ENCODE measurements at places on chromosomes 16 and 17.

DNA sequence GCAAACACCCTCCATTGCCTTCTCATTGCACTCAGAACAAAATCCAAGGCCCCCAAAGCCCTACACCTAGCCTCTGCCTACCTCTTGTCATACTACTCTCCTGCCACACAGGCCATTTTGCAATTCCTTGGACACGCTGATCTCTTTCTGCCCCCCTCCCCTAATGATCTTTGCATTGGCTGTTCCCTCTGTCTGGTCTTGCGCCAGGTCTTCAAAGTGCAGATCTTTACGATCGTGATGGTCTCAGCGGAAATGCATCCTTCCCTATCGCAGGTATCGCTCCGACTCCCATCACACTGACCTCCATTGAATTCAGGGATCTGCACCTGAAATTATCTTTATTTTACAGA lies 777 bp upstream of the MOSMO start:
- no peak for DNase-seq

DNA sequence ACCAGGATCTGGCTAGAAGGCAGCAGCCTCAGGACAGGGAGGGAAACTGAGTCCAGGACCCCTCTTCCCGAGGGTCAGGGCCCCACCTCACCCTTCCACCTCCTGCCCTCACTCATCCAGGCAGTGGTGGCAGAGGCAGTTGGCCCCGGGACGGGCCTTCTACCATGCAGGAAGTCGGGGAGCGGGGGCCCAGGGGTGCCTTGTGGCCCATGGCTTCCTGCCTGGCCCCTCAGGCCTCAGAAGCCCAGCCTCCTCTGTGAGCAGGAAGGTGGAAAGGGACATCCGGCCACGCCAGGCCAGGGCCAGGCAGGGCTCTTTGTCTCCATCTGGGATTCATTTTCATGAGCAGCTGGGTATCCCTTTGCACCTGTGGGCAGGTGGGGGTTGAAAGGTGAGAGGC lies 58.5 kb downstream of the BAHCC1 start:
- DNase-seq: no peak

DNA sequence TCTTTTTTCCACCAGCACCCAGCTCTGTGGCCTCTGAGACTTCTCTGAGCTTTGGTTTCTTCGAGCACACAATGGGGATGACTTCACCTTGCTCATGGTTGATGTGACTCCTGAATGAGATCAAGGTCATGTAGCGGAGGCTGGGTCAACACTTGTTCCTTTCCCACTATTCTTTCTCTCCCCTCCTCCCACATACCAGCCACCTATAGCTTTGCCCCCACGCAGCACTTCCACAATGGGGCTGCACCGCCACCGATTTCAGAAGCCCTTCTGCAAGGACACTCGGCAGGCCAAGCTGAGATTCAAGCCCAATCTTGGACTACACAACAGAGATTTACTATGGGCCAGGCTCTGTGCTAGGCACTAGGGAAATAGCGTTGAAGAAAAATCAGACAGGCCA lies 14.4 kb downstream of the TRIM25 start:
- DNase-seq: no peak

- no peak for DNase-seq
These were observed 19.0 kb downstream of the CACNG4 start for GRCh38 chr17:66983414-66984021.

GRCh38 chr17:36468903-36469635 lies 17.4 kb upstream of the ZNHIT3 start:
- DNase-seq: no peak

DNA sequence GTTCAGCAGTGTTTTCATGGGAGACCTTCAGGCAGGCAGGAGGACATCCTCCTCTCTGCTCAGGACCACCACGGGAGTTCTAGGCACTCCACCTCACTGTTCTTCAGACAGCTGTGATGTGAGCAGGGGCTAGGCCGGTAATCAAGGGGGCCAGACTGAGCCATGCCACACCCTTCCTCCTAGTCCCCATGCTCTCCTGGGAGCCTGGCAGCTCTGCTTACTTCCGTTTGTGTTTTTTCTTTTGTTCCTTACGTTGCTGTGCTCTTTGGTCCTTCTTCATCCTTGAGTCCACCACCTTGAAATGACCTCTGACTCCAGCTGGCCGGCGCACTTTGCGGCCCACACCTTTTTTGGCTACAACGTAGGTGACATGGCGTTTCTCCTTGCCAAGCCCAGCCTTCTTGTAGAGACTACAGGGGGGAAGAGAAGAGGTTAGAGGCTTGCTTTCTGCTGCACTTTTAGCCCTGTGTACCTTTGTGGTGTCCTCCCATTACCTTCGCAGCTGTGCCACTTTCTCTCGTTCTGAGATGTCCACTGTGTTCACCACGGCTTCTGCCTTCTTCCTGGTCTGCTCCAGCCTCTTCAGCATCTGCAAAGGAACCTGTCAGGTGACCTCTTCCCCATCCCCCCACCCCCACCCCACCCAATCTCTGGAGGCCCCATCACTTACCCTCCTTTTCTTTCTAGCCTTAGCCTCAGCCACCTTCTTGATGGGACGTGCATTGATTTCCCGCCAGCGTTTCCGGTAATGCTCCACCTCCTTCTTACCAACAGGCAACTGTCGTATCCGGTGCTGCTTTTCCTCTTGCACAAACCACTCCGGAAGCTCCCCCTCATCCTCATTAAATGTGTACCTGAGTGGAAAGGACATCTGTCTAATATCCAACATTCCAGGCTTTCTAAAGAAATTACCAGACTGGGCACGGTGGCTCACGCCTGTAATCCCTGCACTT lies 7.4 kb upstream of the PSMC5 start:
- DNase-seq: no peak

GRCh38 chr16:27398894-27399853 lies 2.8 kb upstream of the IL21R start:
- DNase-seq: no peak
